ENCODE measurements at places on chromosomes 3 and 15. TPM values are rescaled to one million over a fixed set of nuclear protein-coding genes. Genes with fewer than 3 reads are reported as not detected.
A peak's percentile ranks its signal among the peaks of the same experiment; 100 is the strongest.

GRCh38 chr15:42707873-42708544, 28.9 kb downstream of the CDAN1 start:
- no peak overlapping the region for H3K27ac ChIP-seq
- no peaks in the 10 kb centered on the region for H3K4me1 ChIP-seq
- DNase-seq: no peak

DNA sequence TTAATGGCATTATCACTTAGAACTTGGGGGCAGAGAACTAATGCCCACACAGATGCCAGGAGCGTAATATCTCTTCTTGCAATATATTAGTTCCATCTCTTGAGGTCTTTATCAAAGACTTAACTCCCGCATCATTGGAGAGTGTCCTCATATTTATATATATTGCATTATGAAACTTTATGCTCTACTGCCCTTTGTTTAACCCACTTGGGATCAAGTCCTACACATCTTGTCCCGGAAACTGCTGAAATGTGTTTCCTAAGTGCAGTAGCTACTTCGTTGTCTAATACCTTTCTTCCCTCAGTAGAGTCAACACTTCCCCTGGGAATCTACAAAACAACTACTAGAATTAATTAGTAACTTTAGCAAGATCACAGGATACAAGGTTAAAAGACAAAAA, 1029.2 kb downstream of the OTOL1 start:
- no peaks in the 10 kb centered on the region for H3K36me3 ChIP-seq
- H3K4me1 ChIP-seq: no peaks in the 10 kb centered on the region
- DNase-seq: no peak
- H3K4me3 ChIP-seq: no peak overlapping the region
- H3K27ac ChIP-seq: no peak overlapping the region

The GOLGA6L7 gene
- not detected for total RNA-seq

The CCK gene
- total RNA-seq: not detected

The MST1R gene
- 1.2 TPM for total RNA-seq

- H3K36me3 ChIP-seq: no peaks in the 10 kb centered on the region
- no peak for DNase-seq
- H3K27ac ChIP-seq: no peak overlapping the region
- H3K4me1 ChIP-seq: no peaks in the 10 kb centered on the region
Measured at GRCh38 chr15:31031471-31032067, 40.1 kb upstream of the MTMR10 start.

DNA sequence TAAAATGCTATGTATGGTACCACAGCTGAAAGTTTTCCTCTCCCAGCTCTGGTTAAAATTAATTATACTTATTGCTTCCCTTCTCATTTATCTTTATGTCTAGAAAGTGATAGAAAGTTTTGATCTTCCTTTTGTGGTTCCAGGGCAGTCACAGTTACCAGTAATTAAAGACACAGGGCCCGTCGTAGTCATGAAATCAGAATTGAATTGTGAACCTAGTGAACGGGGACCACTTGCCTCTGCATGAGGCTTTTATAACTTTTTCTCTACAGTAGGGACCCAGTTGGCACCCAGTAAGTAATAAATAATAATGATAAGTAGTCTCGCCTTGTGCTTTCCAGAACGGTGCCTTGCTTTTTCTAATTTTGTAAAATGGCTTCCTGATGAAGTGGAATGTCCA, 231.7 kb upstream of the SATB1 start:
- H3K4me3 ChIP-seq: no peak overlapping the region
- peaks cover 26% of the 10 kb centered on the region for H3K4me1 ChIP-seq
- H3K36me3 ChIP-seq: no peaks in the 10 kb centered on the region
- no peaks in the 10 kb centered on the region for H3K27me3 ChIP-seq
- H3K27ac ChIP-seq: no peak overlapping the region

GRCh38 chr3:196431181-196432136, 768 bp downstream of the UBXN7 start:
- peak overlapping the region; percentile 85 for H3K27ac ChIP-seq
- no peaks in the 10 kb centered on the region for H3K27me3 ChIP-seq
- no peaks in the 10 kb centered on the region for H3K36me3 ChIP-seq
- H3K4me3 ChIP-seq: peak overlapping the region; percentile 95
- DNase-seq: peak; percentile 51

The NUP210 gene
- 146 TPM for total RNA-seq

DNA sequence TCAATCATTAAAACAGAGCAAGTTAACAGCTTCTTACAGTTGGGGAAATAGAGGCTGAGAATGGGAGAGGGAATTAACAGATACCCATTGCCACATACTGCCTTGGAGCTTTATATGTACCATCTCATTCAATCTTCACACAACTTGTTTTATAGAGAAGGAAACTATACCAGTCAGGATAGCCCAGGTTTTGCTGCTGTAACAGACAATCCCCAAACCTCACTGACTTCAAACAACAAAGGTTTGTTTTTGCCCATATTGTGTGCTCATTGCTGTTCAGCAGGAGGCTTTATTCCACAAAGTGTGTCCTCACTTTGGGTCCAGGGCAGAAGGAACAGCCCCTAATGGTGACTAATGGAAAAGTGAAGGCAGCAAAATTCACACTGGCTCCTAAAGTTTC, 59.2 kb downstream of the SPSB4 start:
- H3K27me3 ChIP-seq: no peaks in the 10 kb centered on the region
- no peaks in the 10 kb centered on the region for H3K4me1 ChIP-seq
- no peak overlapping the region for H3K4me3 ChIP-seq
- H3K36me3 ChIP-seq: no peaks in the 10 kb centered on the region
- DNase-seq: no peak

The SNTN gene
- total RNA-seq: not detected

DNA sequence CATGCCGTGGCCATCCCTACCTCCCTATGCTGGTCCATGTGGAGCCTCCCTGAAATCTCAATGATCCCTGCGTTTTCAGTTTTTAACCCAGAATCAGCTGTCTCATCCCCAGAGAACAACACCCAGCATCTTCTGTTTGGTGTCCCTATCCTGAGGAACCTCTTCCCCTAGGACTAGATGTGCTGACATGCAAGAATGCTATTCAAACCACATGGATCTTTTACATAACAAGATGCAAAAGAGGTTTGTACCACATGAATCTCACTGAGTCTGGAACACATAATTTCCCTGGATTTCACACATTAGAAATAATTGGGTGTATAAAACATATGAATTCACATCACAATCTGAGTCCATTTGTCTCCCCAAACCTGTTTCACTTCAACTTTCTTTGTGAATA, 174.6 kb upstream of the NECTIN3 start:
- no peaks in the 10 kb centered on the region for H3K36me3 ChIP-seq
- no peak overlapping the region for H3K27ac ChIP-seq
- no peaks in the 10 kb centered on the region for H3K27me3 ChIP-seq
- no peaks in the 10 kb centered on the region for H3K4me1 ChIP-seq
- no peak for DNase-seq

DNA sequence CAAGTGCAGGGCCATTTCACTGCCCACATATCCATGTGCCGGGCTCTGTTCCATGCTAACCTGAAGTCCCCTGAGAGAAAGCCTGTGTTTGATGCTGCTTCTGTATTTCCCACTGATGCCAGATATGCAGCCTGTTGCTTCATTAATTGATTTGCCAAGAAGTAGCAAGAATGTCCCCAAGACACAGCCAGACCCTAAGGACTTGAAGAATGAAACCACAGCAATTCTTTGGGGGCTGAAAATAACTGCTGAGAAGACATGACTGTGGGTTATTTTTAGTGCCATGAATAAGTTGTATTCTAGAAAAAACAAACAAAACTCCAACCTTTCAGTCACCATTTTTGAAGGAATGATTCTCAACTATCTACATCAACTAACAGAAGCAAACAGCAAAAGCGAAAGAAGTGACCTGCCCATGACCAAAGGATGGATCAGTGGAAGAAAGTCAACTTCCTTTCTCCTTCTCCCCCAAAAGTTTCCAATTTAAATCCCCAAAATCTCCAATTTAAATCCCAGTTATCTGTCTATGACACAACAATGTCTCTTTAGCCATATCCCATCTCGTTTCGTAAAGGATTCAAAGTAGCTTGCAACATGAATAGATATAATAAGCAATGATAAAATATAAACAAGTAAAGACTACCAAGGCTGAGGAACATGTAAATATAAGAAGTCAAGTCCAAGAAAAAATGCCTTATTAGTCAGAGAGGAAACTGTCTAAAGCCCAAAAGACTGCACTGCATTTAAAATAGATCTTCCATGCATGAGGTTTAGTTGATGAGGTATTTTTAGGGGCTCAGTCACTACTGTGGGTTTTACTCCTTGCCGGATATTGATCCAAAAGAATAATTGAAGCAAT, 226.8 kb downstream of the DTWD1 start:
- H3K4me3 ChIP-seq: no peak overlapping the region
- H3K36me3 ChIP-seq: no peaks in the 10 kb centered on the region
- no peak overlapping the region for H3K27ac ChIP-seq
- no peak for DNase-seq

GRCh38 chr3:174376346-174376745, 482.8 kb upstream of the NAALADL2 start:
- H3K4me1 ChIP-seq: no peaks in the 10 kb centered on the region
- H3K27ac ChIP-seq: no peak overlapping the region
- no peaks in the 10 kb centered on the region for H3K36me3 ChIP-seq
- H3K4me3 ChIP-seq: no peak overlapping the region
- no peaks in the 10 kb centered on the region for H3K27me3 ChIP-seq

DNA sequence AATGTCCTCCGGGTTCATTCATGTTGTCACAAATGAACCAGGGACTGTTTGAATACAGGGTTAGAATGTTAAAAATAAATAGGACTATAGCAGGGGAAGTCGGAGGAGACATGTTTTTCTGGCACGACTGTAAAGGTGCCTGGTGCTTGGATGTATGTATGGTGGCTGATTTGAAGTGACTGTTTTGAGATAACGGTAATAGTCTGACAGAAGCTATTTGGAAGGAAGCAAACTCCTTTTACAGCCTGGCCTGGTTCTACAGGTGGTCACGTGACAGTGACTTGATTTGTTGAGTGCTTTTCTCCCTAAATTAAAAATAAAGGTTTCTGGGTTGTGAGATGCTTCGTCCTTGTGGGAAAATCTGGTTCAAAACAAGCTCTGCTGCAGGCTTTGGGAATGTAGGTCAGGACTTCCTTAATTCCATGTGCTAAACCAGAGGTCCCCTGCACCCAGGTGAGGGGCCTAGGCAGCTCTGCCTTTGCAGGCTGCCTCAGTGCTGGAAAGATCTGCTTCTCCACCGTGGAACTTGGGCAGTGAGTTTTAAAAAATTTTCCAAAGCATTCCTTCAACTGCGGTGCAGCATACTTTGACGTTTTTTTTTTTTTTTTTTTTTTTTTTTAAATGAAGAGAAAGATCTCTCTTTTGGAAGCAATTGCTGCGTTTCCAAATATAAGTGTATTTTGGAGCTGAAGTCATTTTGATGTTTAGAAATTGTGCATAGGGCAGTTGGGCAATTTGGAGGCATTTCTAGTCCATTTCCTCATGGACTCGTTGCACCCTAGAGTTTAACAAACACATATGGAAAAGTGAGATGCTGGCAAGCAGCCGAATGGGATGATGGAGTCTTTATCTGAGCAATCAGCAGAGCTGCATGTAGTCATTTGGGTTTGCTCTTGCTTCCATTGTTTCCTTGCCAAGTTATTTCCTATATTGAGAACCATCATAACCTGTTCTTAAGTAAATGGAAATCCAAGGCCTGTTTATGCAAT, 30.9 kb downstream of the ITPR1 start:
- peaks cover 8% of the 10 kb centered on the region for H3K4me1 ChIP-seq
- no peak for DNase-seq
- no peak overlapping the region for H3K27ac ChIP-seq
- H3K4me3 ChIP-seq: no peak overlapping the region

- no peaks in the 10 kb centered on the region for H3K4me1 ChIP-seq
- DNase-seq: no peak
- H3K27me3 ChIP-seq: no peaks in the 10 kb centered on the region
- no peak overlapping the region for H3K4me3 ChIP-seq
Measured at GRCh38 chr3:6732807-6733206, 128.1 kb upstream of the GRM7 start.

DNA sequence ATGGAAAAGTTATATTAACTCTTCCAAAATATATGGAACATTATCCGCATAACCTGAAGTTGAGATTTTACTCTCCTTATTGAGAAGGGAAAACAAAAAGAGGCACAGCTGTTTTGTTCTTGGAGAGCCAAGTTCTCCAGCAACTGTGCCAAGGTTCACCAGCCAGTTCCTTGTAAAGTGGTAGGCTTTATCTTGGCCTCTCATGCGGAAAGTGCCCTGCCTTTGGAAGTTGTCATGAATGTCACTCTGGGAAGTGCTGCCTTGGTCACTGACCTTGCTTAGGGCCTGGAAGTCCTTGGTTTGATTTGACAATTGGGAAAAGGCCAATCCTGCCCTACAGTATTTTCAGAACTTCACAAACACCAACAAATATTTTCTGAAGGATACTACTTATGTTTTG, 44.2 kb upstream of the THRB start:
- no peaks in the 10 kb centered on the region for H3K4me1 ChIP-seq
- H3K36me3 ChIP-seq: no peaks in the 10 kb centered on the region
- no peaks in the 10 kb centered on the region for H3K27me3 ChIP-seq
- H3K27ac ChIP-seq: no peak overlapping the region
- no peak overlapping the region for H3K4me3 ChIP-seq

The ALDH1A3 gene
- total RNA-seq: not detected

The TNFAIP8L3 gene
- total RNA-seq: 1.7 TPM

DNA sequence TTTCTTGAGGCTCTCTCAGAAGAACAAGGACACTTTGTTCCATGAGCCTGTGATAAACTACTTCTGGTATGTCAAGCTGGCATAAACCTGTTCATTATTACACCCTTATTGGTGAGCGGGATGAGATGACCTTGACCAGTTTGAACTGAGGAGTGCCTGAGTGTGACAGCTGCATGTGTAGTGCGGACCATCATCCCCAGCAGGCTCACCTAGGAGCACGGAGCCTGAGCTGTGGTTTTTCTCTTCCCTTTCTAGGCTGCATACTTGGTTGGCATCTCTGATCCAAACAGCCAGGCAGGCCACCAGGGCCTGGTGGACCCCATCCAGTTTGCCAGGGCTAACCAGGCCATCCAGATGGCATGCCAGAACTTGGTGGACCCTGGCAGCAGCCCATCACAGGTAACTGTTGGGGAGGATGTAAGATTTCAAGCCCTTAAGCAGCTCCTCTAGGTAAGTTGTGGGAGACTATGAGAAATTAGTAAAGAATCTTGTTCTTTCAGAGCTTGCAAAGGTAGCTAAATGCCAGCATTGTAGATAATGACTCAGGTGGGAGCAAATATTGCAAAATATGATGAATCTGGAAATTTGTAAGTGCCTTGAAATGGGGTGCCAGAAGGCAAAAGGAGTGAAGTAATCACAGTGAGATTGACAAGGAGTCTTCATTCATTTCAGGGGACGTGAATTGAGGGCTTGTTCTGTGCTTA, 288.9 kb upstream of the TPM1 start:
- no peak for DNase-seq
- H3K27me3 ChIP-seq: no peaks in the 10 kb centered on the region
- no peak overlapping the region for H3K4me3 ChIP-seq
- no peak overlapping the region for H3K27ac ChIP-seq
- H3K36me3 ChIP-seq: no peaks in the 10 kb centered on the region

DNA sequence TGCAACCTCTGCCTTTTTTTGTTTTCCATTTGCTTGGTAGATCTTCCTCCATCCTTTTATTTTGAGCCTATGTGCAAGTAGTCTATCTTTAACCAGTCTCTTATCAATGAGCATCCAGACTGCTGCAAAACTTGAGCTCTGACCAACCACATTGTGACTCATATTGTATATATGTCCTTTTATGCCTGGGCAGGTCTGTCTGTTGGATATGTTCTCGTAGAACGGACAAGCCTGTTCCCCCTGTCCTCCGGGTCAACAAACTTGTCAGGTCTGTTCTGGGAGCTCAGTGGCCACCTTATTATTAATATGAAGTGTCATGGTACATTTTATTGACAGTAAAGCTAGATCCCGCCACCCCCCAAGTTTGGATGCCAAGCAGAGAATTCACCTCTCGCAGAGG, 252.9 kb upstream of the ST8SIA2 start:
- no peaks in the 10 kb centered on the region for H3K4me1 ChIP-seq
- H3K4me3 ChIP-seq: no peak overlapping the region
- no peak for DNase-seq
- no peaks in the 10 kb centered on the region for H3K36me3 ChIP-seq
- H3K27me3 ChIP-seq: no peaks in the 10 kb centered on the region

The LRRN1 gene
- 0.80 TPM for total RNA-seq

Data from CD8-positive, alpha-beta memory T cell (primary cell).